Kidney capillary endothelial cell (primary cell): ENCODE measurements at places on chromosomes 16 and 17.
A peak's percentile ranks its signal among the peaks of the same experiment; 100 is the strongest.

DNA sequence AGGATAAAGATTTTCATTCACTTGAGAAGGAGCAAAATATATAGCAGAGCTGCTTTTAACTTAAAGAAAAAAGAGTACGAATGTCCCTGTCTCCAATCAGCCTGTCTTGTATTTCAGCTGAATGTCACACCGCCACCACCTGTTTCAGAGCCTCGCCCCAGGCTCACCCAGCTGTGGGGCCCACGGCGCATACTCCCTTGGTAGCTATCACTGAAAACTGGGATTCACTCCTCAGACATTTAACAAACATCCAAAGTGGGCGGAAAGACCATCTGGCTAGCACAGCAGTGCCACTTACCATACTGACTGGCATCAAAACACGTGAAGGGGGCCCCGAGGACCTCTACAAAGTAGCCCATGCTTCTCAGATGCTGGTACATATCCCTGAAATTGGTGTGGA is 25.4 kb upstream of the SLC38A8 start:
- no peak for DNase-seq

GRCh38 chr16:29009050-29009837 is 24.4 kb downstream of the LAT start:
- no peak for DNase-seq

- DNase-seq, result no peak
These were observed 601 bp upstream of the NGFR start for GRCh38 chr17:49494399-49494985.

DNA sequence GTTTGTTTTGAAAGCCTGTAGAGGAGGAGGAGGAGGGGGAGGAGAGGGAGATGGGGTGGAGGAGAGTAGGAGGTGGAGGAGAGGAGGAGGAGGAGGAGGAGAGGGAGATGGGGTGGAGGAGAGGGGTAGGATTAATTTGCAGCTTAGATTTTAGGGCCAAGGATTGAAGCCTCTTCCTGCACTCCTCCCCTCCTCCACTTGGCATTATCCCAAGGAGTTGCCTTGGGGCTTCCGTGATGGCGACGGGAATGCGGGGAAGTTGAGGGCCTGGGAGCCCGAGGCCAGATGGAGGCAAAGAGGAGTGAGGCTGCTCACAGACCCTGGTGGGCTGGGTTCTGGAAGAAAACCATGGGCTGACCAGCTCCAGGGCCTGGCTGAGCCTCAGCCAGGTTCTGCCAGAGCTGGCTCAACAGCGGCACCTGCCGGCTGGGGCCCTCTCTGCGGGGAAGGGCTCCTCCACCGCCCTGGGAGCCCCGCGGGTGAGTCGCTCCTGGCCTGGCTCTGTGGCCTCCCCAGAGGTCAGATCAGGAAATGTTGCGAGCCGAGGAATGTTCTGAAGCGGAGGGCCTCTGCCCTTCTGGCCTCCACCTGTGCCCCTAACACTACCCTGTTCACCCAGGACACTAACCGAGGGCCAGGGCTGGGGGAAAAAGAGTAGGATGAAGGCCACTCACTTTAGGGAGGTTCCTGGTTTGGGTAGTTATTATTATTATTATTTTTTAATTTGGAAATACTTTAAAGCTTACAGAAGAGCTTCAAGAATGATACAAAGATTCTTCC is 23.9 kb upstream of the FMNL1 start:
- peak; percentile 91 for DNase-seq

GRCh38 chr17:80675438-80676095 is 130.9 kb downstream of the RPTOR start:
- DNase-seq, result no peak

DNA sequence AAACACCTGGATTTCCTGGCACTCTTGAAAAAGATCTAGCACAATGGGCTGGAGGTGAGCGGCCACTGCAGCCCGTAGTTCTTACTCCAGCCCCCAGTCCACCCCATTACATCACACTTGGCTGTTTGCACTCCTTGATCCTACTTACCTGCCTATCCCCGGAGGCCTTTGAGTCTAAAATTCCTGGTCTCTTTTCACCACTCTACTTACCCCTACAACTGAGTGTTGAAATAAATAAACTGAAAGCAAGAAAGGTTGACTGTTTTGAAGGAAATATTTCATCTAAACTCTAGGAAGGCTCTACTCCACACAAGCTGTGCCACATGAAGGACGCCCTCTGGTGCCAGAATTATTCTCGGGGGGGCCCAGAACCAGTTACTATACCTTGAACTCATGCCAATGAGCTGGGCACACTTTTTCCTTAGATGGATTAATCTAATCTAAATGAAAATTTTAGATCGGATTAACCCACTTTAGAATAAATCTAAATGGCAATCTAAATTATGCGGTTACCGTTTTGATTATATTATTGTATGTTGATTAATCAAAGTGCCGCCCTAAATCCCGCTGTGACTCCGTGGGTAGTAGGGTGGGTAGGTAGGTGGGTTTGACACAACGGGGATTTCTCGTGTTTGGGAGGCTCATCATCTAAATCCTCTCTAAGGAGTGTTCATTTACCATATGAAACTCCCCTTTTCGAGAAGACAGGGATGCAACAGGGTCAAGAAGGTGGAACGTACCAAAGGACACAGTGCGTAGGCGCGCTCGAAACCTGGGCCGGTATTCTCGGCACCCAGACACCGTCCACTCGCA is 651 bp upstream of the EIF1 start:
- DNase-seq, result no peak
